Amniotic epithelial cell (primary cell): ENCODE measurements at places on chromosomes 5 and 9.
A peak's percentile ranks its signal among the peaks of the same experiment; 100 is the strongest.

GRCh38 chr5:88691945-88692868 lies 190.8 kb downstream of the MEF2C start:
- DNase-seq, result no peak

GRCh38 chr5:173457482-173457881 lies 129.3 kb upstream of the STC2 start:
- peak; percentile 32 for DNase-seq

DNA sequence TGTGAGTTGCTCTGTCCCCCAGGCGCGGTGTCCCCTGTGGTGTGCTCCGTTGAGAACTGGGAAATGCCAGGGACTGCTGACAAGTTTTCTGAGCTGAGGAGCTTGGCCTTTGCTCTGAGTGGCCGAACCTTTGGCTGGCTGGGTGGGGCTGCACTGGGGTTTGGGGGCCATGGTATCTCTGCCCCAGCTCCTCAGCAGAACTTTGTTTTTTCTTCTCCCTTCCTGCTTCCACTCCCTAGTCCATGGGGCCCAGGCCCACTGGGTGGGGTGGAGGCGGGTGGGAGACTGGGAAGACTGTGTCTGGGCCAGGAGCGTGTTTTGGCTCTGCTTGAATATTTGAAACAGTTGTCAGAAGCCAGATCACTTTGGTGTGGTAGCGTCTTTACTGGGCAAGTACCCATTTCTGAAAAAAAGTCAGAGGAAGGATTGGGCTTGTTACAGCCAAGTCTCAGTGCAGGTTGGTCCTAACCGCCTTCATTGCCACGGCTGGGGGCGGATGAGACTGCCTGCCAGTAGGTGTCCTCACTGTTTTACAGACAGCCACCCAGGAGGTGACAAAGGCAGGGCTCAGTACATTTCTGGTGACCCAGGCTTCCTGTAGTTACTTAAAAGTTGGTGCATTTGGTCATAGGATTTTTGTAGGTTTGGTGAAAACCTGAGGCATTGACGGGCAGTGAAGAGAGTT lies 92.7 kb downstream of the DAB2IP start:
- no peak for DNase-seq

DNA sequence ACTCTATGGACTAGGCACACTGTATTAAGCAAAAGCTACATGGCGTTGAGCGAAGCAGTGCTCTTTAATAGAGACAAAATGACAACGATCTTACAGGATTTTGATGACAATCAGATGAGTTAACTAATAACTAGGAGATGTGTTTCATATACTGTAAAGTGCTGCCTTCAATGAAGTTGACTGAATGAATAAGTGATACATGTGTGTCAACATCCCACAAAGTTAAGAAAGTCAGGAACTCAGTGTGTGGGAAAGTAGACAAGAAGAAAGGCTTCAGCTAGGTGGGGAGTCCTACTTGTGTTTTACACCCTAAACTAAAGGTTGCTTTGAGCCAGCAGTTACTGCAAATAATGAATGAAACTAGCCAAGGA lies 79.6 kb downstream of the PAPPA start:
- peak; percentile 52 for DNase-seq

GRCh38 chr9:124133727-124134126 lies 122.2 kb downstream of the LHX2 start:
- no peak for DNase-seq

DNA sequence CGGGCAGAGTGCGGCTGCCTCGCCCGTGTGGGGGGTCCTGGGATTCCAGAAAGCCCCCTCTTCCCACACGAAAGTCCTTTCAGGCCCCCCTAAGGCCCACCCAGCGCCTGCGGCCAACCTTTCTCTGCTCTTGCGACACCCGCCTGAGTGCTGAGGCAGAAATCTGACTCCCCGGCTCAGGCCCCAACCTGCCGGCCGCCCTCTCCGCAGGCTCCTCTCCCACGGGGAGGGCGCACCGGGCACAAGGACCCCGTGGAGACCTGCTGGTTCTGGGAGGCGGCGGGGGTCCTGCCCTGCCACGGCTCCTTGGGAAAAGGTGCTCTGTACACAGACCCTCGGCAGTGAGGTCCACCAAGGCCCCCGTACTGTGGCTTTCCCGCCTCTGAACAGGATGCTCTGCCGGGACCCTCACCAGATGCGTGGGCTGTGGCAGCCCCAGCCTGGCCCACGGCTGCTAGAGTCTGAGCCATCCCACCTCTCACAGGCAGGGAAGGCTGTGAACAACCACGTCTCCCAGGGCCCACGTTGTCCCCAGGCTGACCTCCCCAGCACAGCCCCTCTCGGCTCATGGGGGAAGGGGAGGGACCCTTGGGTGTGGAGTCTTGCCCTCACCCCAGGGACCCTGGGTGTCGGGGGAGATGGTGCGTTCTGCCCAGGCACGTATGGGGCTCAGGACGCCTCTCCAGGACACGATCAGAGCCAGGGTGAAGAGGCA lies 41.5 kb upstream of the EGFL7 start:
- DNase-seq, result peak; percentile 30

GRCh38 chr9:129885018-129885669 lies 49.9 kb downstream of the USP20 start:
- no peak for DNase-seq

DNA sequence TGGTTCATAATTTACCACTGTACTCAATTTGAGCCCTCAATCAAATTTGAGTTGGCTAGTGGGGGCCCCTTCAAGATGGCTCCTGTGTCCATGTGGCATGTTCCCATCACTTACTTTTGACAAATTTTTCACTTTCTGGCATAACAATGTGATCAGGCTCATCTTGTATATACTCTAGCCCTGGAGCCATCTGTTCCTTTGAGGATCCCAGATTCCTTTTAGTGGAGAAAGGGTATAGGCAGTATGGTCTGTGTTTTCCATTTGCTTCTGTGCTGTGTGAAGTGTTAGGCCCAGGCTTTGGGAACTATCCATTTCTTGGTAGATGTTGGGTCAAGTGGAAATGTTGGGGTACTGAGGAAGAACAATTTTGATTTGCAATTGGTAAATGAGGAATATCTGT lies 45.7 kb downstream of the SH3GL2 start:
- no peak for DNase-seq

- peak; percentile 94 for DNase-seq
These were observed 76.3 kb upstream of the TNFSF8 start for GRCh38 chr9:115006660-115007059.

DNA sequence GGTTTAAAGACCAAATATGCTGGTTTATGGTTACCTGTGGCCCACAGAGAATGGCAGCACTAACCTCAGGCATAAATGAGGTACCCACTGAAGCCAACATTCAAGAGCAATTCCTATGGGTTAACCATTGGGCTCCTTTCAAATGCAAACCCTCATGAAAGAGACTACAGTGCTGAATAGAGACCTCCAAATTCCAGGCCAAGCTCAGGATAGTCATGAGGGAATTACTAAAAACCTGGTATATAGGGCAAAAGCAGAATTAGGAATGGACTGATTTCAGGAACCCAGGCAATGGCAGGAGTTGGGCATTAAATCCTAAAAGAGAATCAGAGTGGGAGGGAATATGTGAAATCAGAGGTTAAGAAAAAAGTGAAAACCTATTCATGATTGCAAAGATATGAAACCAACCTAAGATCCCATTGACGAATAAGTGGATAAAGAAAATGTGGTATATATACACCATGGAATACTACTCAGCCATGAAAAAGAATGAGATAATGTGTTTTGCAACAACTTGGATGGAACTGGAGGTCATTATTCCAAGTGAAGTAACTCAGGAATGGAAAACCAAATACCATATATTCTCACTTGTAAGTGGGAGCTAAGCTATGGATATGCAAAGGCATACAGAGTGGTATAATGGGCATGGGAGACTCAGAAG lies 51.6 kb downstream of the PDCD1LG2 start:
- DNase-seq, result no peak
